Stimulated activated CD8-positive, alpha-beta memory T cell treated with anti-CD3 and anti-CD28 coated beads, Interleukin-15, amount 100 ng/mL, for 4 hours (primary cell): ENCODE measurements at places on chromosomes 4 and X.

- DNase-seq: no peak
These were observed 274 bp upstream of the ERVMER34-1 start for GRCh38 chr4:52751487-52751911.

DNA sequence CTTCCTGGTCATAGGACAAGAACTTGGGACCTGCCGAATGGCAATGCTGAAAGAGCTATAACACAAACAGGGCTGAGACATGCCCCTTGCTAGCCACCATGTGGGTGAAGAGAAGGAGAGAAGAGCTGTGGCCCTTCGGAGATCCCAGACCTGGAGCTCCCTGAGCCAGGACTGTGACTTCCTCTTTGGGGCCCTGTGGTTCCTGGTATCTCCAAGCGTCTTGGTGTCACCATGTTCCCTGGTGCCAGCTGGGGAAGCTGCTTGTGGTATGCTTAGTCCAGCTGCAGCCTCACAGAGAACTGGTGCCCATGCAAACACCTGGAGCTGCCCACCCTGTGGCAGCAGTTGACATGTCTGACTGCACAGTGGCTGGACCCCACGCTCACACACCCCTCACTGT, 68.5 kb downstream of the NDNF start:
- no peak for DNase-seq

GRCh38 chr4:24160358-24160757, 270.5 kb upstream of the PPARGC1A start:
- DNase-seq: no peak

DNA sequence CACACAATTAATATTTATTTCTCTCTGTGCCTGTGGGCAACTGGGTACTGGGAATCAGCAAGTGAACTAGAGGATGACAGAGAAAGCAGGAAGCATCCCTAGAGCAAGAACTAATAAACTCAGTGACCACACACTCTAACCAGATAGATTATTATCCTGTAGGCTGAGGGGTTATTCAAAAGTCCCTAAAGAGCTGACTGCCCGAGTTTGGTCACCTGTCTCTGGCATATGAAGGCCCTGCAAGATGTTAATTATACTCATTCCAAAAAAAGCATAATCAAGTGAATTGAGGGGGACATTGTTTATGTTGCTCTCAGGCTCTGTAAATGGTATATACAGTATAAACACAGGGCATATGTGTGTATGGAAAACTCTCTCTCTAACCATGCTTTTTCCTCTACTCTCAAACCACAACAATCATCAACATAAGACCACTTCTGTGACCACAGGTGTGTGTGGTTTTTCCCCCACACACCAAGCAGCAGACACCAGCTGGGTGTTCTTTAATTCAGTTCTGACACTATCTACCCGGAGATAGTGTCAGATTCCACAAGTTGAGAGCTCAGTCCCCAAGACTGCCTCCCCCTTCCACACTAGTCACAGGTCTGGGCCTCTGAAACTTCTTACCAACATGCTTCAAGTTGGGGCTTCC, 6.2 kb upstream of the HPSE start:
- no peak for DNase-seq

GRCh38 chr4:98686847-98687246, 28.4 kb upstream of the TSPAN5 start:
- no peak for DNase-seq

DNA sequence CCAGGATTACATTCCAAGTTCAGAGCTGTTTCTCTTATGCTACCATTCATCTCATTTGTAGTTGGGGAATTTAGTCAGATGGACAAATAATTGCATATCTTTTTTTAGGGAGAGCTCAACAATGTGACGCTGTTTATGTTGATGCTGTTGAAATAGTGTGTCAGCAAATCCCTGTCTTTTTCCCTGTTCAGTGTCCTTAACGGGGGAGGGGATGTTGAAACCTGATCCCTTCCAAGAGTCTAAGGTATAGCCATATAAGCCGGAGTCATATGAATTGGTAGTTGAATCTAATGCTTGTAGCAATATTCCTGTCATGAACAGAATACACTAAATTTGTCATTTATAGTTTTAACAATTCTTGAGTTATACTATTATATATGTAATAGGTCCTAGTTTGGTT, 293.5 kb upstream of the FAT1 start:
- no peak for DNase-seq

DNA sequence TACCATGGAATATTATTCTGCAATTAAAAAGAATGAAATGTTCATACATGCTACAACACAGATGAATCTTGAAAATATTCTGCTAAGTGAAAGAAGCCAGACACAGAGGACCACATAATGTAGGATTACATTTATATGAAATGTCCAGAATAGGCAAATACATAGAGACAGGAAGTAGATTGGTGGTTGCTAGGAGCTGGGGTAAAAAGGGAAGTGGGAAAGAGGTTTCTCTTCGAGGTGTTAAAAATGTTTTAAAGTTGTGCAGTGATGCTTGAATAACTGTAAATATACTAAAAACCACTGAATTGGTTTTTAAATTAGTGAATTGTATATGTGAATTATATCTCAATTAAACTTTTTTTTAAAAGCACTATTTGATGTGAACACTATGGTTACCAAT, 3.6 kb upstream of the NXT2 start:
- DNase-seq: no peak

- DNase-seq: no peak
These were observed 29.3 kb upstream of the ABCG2 start for GRCh38 chr4:88187766-88188165.

DNA sequence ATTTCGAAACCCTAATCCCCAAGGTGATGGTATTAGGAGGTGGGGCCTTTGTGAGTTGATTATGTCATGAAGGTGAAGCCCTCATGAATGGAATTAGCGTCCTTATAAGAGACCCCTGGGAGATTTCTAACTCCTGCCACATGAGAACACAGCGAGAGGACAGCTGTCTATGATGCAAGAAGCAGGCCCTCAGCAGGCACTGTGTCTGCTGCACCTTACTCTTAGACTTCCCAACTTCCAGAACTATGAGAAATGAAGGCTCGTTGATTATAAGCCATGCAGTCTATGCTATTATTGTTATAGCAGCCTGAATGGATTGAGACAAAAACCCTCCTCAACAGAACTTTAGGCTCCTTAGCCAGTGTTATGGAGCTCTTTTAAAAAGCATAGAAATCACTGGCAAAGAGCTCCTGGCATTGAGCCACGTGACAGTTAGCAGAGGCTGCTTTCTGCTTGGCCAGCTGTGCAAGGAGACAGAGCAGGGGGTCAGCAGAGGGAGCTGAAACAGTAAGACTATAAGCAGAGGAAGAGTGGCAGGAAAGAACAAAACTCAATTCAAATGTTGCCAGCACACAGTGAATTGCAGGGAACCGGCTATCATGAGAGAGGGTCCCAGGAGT, 219.2 kb upstream of the FAT1 start:
- no peak for DNase-seq
